ENCODE measurements at places on chromosomes 4 and X.

DNA sequence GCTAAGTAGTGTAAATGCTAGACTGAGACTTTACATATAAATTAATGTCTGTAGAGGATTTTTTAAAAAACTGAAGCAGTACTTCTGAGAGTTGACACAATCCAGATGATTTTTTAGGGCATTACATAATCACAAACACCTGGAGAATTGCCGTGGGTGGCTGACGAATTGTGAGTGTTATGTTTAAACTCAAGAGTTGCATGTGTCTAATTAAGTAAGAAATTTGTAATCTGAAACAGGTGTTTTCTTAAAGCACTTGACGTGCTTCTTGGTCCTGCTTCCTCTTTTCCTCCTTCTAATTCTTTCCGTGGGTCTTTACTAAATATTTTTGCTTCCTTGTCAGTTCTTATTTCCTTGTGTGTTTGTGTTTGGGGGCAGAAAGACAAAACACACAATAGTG lies 27.8 kb downstream of the PIR start:
- no peak for DNase-seq

DNA sequence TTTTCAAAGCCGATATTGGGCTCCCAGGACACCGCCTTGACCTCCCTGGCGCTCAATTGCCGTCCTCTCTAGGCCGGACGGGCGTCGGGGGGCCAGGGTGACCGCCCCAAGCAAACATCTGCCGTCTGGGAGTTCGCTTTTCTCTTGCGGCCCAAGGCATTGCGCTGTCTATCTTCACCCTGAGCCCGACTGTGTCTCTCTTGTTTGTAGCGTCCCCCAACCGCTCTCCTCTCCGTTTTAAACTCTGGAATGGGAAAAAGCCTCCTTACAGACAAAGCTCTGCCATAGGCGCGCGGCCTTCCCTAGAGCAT lies 551 bp upstream of the ARX start:
- no peak for DNase-seq

- no peak for DNase-seq
Observed at GRCh38 chr4:33111117-33111516, 2390.9 kb downstream of the PCDH7 start.

- peak; percentile 24 for DNase-seq
Observed at GRCh38 chr4:54657551-54658251, at the start of gene KIT. Gene KIT, plus strand, starts transcription at chr4:54657957. Its CDS starts 58 bp downstream, at chr4:54658015.

- DNase-seq: no peak
Observed at GRCh38 chrX:38468563-38469157, 92.7 kb upstream of the TSPAN7 start.

GRCh38 chr4:148776941-148777340 lies 334.7 kb upstream of the NR3C2 start:
- DNase-seq: no peak

DNA sequence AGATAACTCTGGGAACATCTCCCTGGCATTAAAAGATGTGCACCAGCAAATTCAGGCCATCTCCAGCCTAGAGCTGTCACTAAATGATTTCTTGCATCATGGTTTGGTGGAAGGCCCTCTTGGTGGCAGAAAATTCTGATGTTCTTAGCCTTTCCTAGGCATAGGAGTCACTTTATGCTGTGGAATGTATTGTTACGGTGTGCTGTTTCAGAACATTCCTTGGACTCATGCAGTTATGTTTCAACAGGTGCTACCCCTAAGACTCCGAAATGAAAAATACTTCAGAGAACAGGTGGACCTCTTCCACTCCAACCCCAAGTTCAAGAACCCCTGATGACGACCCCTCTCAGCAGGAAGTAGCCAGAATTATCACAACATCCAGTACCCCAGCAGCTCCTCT lies 20.3 kb upstream of the PAPSS1 start:
- no peak for DNase-seq

DNA sequence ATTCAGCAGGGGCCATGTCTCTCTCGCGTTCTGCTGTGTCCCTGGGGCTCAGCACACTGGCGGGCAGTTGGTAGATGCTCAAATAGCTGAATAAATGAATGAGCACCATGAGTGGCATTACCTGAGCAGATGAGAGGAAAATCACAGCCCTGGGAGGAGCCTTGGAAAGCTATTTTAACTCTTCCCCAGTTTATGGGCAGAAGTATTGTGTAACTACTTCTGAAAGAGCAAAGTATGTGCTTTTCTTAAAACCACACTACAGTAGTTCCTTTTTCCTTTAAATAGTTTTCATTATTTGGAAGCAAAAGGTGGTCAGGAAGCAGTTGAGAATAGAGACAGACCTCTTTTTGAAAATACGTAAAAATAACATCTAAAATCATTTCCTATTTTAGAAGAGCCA lies 3.0 kb upstream of the PLAC1 start:
- DNase-seq: no peak

GRCh38 chrX:115362334-115363095 lies 73.0 kb downstream of the LUZP4 start:
- no peak for DNase-seq

DNA sequence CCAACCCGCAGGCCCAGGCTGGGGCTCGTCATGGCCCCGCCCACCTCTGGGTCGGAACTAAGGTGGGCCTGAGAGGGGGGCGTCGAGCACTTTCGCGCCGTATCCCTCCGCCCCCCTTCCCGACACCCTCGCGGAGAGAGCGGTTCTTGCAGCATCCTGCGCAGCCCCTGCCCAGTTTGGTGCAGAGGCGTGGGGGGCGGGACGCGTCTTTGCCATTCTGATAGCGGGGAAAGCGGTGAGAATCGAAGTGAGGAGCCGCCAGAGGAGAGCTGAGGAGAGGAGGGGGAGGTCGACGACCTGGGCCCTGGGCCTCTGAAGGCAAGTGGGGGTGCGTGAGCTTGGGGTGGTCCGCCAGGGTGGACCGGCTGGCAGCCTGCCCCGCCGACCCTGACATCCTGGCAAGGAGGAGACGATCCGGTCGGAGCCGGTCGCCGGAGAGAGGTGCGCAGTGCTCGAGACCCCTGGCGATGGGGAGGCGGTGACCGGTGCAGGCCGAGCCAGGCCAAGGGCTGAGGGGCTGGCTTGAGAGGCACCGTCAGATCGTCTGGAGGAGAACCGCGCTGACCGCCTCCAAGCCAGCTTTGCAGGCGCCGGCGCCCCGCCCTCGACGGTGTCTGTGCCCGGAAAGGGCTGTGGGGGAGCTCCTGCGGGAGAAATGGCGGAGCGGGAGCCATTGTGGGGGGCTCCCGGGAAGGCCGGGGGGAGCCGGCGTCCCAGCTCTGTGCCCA lies 25.5 kb downstream of the GPRASP3 start:
- DNase-seq: no peak

GRCh38 chrX:2954541-2954940 lies 25.4 kb upstream of the ARSD start:
- DNase-seq: no peak

- no peak for DNase-seq
Observed at GRCh38 chr4:85700362-85700761, 225.4 kb downstream of the ARHGAP24 start.

DNA sequence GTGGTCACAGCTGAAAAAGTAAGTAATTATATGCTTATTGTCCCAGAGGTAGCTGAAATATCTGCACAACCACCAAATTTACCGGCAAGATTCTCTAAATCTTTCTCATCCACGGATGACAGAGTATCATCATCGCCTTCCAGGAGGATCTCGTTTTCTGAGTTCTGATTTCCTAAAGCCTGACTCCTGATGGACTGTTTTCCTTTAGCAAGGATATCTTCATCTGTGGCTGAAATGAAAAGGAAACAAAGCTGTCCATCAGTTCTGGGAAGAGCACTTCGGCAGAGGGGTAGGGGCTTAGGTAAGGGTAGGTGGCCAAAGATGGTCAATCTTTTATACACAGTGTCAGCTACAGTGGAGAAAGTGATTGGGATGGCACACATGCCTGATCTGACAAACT lies 8.7 kb downstream of the MAB21L2 start:
- no peak for DNase-seq

DNA sequence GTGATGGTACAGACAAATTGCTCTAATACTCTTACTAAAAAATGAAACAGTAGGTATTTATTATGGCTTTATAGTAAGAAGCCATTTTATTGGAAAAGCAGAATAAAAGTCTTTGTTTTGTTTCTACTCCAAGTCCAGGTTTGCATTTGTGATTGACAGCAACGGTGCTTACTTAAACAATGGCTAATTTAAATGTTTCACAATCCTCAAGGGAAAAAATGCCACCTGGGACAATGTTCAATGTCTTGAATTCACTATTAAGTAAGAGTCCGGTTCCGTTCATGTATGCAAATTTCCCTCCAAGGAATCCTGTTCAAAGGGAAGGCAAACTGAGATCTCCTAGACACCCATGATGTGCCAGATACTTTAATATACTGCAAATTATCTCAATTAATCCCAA lies 123.6 kb downstream of the RBM47 start:
- DNase-seq: no peak

- DNase-seq: no peak
Observed at GRCh38 chrX:112043997-112044396, 38.6 kb downstream of the TRPC5 start.

DNA sequence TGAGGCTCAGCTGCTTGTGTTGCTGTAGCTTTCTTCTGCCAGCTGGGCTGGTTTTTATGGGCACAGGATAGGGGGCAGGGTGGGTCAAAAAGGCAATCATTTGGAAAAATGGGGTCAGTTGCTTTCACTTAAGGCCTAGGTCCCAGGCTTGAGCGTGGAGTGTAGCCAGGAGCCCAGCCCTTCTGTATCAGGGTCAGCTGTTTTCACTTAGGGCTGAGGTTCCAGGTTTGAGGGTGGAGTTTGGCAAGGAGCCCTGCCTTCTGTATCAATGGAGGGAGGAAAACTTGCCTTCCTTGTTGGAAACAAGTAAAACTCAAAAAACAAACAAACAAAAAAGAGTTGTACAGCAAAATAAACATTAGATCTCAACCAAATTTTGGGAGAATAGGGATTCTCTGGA lies 37.0 kb upstream of the UGT8 start:
- DNase-seq: no peak

- no peak for DNase-seq
Observed at GRCh38 chrX:68345025-68345424, 88.3 kb downstream of the OPHN1 start.

- no peak for DNase-seq
Observed at GRCh38 chrX:72478351-72478750, 94.3 kb downstream of the HDAC8 start.

GRCh38 chr4:31192341-31192740 lies 472.2 kb downstream of the PCDH7 start:
- no peak for DNase-seq

DNA sequence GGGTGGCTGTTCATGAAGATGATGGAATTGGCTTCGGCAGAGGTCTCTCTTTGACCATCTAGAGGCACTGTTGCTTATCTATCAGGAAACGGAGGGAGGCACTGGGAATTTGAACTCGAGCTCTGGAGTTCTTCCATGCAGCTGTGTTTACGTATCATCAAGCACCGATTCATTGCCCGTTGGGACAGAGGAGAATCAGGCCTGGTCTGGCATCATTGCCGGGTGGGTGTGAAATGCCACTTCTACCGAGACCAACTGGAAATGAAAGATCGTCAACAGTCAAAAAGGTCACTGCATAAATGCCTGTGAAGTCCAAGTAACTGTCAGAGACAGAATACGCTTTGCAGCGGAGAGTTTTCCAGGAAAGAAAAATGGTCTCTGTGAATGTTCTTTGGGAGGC lies 166.9 kb downstream of the ASMT start:
- no peak for DNase-seq

DNA sequence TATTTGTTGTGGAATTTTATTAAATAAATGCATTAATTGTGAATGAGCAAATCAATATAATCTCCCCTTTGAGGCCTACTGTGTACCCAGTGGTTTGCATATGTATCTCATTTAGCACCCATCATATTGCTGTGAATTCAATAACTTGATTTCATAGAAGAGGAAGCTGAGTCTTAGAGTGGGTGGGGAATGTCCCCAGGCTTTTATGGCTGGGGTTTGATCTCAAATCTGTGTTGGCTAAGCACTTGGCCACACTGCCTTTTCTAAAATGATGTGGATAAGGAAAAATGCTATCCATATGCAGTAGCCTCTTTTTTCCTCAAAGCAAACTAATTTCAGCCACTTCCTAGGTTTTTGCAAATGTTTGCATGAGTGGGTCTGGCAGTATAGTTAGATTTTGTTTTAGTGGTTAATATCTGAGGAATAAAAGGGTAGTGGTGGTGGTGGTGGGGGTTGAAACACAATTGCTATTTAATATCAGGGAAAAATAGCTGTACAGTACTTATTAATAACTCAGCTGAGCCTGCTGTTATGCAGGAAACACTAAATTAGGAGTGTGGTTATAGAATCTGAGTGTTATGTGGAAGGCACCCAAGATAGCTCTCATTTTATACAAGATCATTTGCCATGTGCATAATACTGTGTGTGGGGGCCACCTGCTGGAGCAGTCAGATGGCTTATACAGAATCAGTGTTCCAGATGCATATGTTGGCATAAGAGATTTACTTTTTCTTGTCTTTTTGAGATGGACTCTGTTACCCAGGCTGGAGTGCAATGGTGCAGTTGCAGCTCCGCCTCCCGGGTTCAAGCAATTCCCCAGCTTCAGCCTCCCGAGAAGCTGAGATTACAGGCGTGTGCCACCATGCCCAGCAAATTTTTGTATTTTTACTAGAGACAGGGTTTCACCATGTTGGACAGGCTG lies 108.0 kb downstream of the TMEM131L start:
- peak; percentile 75 for DNase-seq

DNA sequence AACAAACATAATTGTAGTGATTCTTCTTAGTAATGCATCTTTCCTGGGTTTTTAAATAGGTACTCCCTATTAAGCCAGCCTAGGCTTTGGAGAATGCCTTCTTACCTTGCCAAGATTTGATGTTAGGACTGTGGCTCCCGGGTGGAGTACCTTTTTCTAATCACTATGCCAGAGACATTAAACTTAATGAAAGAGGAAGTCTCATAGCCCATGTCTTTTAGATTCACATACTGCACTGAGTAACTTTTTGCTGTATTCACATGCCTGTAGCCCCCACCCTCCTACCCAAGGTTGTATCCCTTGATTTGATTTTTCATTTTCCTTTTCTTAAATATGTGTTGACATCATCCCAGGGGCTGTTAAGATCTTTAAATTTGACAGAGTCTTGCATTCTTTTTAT lies 104.2 kb upstream of the TLR2 start:
- no peak for DNase-seq

DNA sequence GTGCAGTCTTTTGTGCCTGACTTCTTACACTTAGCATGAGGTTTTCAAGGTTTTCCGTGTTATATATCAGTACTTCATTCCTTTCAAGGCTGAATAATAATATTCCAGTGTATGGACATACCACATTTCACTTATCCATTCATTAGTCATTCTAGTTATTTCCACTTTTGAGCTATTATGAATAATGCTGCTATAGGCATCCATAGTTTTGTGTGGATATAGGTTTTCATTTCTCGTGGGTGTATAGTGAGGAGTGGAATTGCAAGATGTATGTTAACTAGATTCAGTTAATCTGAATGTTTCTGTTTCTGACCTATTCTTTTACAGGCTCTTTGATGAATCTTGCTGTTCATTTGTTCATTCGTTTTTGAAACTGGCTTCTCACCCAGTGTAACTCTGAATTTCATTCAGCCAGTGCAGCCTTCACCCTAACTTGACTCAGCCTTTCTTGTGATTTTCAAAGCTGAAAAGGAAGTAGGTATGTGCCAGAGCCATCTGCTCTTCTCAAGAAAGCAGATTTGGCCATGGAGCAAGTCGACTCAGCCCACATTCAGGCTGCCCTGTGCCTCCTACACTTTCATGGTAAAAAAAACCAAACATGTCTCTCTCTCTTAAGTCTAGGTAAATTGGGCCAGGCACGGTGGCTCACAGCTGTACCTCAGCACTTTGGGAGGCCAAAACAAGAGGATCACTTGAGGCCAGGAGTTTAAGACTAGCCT lies 56.3 kb upstream of the NOCT start:
- DNase-seq: no peak

Data from midbrain (tissue), 1 donor.